ENCODE measurements at places on chromosomes 5 and 9.

- DNase-seq: peak; percentile 40
These were observed 137.1 kb downstream of the FOXD1 start for GRCh38 chr5:73311291-73312110.

GRCh38 chr5:174491265-174491664 is 233.1 kb upstream of the MSX2 start:
- DNase-seq: peak; percentile 54

DNA sequence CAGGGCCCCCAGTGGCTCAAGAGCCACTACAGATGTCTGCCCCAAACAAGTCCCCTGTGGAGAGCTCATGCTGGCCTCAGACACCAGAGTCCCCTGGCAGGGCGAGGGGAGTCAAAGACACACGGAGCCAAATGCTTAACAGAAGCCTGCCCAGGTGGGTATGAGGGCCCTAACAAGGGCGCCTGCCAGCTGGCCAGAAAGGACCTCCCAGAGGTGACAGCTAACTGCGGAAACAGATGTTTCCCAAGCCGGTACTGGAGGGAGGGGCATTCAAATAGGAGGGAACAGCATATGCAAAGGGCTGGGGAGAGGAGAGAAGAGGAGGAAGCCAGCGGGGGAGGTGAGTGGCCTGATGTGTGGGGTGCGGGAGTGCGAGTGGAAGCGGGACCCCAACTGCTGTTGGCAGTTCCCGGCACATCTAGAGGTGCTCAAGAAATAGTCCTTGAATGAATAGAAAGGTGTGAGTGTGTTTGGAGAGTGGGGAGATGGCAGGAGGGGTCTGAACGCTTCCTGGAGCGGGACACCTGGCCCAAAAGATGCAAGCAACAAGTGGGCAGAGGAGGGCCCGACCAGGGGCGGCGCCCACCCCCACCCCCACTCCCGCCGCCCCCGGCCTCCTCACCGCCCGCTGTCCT is 824 bp downstream of the MXD3 start:
- peak; percentile 94 for DNase-seq

GRCh38 chr5:59346514-59346913 is 547.0 kb downstream of the PDE4D start:
- no peak for DNase-seq

DNA sequence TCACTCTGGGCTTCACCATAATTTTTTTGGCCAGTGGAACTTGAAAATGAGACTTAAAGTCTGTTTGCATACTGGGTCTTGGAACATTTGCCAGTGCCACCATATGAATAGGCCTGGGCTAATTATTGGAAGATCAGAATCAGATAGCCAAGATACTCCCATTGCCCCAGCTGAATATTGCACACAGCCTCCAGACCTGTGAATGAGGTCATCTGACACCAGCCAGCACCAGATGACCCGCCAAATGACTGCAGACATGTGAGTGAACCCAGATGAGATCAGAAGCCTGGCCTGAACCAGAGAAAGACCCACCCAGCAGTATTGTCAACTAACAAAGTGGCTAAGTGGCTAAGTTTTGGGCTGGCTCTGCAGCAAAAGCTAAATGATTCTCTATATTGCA is 220.5 kb upstream of the MPDZ start:
- DNase-seq: no peak

DNA sequence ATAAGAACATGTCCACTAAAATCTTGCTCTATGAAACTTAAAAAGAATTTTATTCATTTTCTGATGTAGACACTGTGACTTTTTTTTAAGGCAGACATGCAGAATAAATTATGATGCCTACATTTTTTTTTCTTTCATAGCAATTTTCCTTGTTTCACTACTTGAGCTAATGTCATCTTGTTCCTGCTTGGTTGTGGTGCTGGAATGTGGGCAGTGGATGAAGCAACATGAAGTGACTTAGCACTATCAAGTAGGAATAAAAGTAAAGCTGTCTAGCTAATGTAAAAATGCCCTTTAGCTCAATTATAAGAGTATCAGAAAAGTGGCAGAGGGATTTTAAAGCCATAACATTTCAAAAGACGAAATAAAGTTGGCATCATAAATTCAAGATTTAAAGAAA is 191.0 kb downstream of the ADAMTS6 start:
- DNase-seq: no peak

DNA sequence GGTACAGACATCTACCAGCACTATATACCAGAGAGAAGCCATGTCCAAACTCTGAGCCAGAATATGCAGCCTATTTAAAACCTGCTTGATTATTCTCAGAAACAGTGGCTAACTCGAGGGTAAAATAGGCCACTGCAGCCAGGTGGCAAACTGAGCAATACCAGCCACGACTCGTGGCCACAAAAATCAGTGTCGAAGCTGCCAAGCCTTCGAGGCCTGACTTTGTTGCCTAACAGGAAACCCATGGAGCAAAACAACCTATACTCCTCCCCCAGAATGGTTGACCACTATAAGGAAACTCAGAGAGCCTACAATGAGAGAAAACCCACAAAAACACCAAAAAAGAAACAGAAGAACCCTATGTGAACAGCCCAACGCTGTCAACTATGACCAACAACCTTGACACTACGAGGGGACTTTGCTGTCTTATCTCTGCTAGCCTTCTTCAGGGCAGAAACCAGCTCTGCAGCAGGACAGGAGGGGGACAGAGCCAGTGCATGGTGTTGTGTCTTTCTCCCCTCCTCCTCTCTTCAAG is 133.8 kb downstream of the TMEM174 start:
- no peak for DNase-seq

DNA sequence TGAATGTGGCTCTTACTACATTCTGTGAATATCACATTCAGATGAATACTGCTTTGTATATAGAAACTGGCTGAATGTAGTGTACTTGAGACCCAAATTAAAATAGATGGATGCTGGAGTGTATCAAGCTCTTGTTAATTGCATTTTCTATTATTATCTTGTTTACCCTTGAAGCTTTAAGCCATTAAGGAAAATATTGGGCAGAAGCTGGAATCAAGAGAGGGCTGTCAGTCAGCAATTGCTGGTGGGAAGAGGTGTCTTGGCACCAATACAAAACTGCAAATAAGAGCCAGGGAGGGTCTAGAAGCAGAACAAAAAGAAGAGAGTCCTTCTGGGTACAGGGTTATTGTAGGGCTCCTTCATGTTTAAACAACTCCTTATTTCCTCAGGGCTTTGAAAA is 38.8 kb downstream of the MUSK start:
- peak; percentile 35 for DNase-seq

- DNase-seq: peak; percentile 26
These were observed 24.9 kb downstream of the MELK start for GRCh38 chr9:36597412-36598178.

DNA sequence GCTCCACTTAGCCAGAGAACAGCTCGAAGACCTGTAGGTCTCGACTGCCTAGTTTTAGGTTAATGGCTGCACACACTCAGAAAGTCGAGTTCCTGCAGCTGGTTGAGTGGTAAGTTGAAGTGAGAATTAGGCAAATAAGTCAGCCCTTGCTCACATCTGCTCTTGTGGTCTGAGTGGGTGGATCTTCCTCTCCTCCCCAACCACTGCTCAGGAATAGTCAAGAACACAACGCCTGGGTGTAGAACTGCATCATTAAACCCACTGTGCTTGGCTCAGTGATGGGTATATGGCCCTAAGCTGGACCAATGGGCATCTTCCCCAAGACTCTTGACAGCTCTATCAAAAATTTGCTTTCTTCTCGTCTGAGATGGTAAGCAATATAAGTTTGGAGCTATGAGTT is 20.9 kb upstream of the ADAM19 start:
- DNase-seq: no peak

- DNase-seq: peak; percentile 28
These were observed 42.6 kb downstream of the DIRAS2 start for GRCh38 chr9:90600029-90600428.

- peak; percentile 51 for DNase-seq
These were observed 65.9 kb downstream of the GABBR2 start for GRCh38 chr9:98642661-98643312.

- DNase-seq: no peak
These were observed 408.9 kb upstream of the DMAC1 start for GRCh38 chr9:8208465-8208864.

DNA sequence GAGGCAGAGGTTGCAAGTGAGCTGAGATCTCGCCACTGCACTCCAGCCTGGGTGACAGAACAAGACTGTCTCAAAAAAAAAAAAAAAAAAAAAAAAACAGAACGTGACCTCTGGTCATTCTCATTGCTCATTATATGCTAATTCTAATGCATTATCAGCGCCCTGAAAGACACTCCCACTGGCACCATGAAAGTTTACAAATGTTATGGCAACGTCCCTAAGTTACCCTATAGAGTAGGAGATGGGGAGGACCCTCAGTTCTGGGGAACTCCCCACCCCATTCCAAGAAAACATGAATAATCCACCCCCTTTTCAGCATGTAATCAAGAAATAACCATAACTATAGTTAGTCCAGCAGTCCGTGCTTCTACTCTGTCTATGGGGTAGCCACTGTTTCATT is 48.9 kb upstream of the DENND4C start:
- DNase-seq: no peak

DNA sequence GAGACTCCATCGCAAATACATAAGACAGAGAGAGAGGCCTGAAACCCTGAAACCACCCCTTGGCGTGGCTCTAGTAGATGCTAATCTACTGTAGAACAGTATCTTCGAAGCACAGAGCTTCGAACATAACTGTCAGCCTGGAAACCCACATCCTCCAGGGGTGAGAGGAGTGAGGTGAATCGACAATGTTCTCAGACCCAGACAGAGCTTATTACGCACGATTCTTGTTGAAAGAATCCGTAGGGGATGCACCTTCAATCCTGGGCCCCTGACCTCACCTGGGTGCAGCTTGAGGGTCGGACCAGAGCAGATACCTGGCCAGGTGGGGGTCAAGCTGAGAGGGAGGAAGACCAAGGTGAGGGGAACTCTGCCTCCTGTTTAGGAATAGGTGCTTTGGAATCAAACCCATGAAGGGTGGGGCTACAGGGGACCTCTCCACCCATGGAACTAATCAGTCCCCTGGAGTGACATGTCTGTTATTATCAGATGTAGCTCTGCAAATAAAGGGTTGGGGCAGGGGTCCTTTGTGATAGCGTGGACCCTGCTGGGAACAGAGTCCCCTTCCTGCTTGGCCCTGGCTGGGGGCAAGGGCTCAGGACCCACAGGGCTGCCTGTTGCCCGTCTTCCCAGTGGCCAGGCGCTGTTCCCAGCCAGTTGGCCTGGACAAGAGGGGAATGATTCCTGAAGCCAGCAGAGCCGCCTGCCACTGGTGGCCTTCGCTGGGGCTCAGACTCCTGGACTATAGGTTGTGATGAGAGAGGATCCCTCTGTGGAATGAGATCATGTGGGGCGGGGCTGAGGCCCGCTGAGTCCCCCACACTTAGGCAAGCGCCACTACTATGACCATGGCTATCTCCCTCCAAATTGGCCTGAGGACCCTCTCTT is 41.2 kb downstream of the DBH start:
- no peak for DNase-seq

Data from NCI-H69 (cell line).